NCI-H1436 (cell line): ENCODE measurements at places on chromosomes 7 and 10.

- DNase-seq, result no peak
Observed at GRCh38 chr7:87100326-87100725, 40.9 kb upstream of the ELAPOR2 start.

- DNase-seq, result no peak
Observed at GRCh38 chr10:131641231-131641630, 259.6 kb upstream of the PPP2R2D start.

GRCh38 chr10:84195044-84195830, 900 bp downstream of the CDHR1 start:
- DNase-seq, result no peak

DNA sequence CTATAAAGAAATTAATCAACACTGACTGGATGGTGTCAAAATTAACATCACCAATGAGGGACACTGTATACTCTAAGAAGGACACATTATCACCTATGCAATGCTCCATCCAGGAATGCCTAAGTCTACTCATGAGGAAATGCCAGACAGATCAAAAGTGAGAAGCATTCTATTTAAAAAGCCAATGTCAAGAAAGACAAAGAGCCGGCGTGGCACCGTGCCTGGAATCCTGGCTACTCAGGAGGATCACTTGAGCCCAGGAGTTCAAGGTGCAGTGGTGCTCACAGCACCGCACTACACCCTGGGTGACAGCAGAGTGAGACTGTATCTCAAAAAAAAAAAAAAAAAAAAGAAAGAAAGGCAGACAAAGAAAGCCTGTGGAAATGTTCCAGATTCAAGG, 45.5 kb upstream of the ANAPC16 start:
- no peak for DNase-seq

GRCh38 chr10:3978761-3979160, 193.8 kb upstream of the KLF6 start:
- no peak for DNase-seq

DNA sequence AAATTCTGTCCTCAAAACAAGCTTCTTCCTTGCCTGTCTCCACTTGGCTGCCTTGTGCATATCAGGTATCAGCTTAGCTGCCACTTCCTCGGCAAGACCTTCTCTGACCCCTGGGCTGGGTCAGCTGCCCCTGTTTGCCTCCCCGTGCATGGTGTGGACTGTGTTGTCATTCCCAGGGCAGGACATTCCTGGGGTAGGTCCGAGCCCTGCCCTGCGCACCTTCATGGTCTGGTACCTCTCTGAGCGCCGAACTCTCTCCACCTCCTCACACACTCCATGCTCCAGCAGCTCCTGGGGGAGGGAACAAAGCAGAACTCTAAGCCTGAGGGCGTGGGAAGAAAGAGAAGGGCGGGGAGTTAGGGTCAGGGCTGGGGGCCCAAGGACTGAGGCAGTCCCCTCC, 3.8 kb downstream of the POLM start:
- DNase-seq, result no peak

DNA sequence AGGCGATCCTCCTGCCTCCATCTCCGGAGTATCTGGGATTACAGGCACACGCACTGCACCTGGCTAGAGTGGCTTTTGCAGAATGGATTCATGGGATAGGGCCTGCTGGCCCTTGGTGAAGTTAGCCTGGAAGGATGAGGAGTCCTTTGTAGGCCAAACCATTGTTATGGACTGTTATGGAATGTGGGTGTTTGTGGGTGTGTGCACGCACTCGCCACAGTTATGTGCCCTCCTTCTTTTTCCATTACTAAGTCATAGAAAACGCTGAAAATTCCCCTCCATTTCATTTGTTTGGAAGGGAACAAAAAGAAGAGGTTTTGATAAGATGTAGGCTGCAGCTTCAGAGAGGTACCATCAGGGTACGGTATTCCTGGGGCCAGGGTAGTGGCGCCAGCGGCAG, 15.0 kb downstream of the ZNF862 start:
- no peak for DNase-seq

DNA sequence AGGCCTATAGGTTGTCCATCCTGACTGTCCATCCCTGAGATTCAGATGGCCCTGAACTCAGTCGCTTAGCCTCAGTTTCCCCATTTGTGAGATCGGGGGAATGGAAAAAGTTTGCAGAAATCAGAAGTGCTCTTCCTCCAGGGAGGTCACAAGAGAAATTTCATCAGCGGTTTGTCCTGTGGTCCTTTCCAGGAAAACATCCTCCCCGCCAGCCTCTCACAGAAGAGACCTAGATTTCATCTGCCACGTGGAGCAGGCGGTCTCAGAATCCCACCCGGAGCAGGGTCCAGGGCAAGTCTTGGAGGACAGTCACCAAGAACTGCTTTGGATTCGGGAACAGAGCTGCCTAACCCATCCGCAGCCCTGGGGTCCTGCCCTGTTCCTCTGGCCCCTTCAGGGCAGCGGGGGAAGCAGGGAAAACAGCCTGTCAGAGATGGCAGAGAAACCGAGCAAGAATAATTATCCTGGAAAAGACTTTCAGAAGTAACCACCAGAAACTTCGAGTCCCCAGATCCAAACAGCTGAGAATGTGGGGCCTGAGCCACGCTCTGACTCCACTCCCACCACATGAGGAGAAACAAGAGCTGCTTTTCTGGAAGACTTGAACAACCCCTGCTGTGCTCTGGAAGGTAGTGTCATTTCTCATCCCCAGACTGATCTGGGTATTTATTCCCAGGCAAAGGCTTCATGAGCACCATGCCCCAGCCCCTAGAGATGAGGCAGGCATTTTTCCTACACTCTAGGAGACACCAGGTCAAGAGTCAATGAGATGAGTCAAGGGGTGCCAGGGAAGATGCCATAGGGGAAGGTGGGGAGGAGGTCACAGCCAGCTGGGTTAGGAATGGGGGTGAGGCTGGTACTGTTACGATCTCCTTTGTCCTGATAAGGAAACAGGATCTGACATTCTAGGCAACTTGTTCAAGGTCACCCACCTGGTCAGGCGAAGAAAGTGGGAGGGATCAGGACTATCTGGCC, 1.1 kb upstream of the TNS3 start:
- no peak for DNase-seq

GRCh38 chr7:127588697-127589482, 679 bp downstream of the ARF5 start:
- DNase-seq, result peak; percentile 28

- no peak for DNase-seq
Observed at GRCh38 chr7:158020706-158021095, 566.9 kb downstream of the PTPRN2 start.

GRCh38 chr7:137074391-137075030, 206.1 kb downstream of the CHRM2 start:
- DNase-seq, result no peak

DNA sequence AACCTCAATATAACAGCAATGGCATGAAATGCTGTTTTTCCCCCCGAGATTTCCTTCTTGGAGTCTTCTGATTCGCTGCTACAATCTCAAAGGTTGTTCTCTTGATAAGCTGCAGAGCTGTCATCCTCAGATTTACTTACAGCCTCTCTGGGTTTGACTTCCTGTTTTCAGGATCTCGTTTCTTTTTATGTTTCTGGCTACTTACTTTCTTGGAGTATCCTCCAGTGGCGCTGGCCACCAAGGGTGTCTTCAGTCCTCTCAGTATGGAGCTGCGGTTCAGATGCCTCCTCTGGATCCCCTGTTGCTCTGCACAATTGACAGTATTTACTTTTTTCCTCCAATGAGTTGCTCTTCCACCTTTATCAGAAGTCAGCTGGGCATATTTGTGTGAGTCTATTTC, 152.0 kb upstream of the TMEM72 start:
- no peak for DNase-seq

DNA sequence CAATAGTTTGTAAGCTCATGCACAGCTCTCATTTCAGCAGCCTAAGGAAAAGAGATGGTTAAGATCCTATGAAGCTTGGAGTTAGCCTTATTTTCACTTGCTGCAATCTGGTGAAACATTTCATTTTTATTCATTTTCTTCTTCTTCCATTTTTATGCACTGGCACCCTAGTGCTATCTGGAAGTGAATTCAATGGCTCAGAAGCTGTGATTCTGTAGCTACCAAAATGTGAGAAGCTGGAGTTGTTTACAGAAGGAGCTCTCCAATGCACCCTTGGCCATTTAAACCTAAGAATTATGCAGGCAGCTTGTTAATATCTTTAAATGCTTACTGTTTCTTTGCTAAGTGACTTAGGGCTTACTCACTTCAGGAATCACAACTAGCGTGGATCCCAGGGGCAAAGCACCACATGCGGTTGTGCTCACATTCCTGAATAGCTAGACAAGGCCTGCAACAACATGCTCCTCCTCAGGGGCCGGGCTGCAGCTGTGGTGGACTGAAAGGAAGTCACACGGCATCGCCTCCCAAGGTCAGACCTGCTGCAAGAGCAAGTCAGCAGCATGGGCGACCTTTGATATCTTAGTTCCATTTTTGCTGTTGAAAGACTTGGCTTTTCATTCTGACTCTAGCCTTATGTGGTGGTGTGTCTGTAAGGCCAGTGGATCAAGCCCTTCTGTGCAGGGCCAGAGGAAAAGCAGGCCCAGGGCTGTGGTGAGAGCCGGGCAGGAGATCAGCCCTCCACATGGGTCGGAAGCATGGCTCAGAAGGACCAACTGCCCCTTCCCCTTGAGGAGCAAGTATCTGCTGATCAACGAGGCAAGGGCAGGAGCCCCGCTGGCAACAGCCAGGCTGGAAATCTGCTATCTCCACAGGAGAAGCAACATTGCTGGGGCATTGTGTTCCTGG, 91.9 kb upstream of the MBL2 start:
- no peak for DNase-seq

GRCh38 chr10:80077869-80078447, 507 bp upstream of the TMEM254 start:
- DNase-seq, result no peak

DNA sequence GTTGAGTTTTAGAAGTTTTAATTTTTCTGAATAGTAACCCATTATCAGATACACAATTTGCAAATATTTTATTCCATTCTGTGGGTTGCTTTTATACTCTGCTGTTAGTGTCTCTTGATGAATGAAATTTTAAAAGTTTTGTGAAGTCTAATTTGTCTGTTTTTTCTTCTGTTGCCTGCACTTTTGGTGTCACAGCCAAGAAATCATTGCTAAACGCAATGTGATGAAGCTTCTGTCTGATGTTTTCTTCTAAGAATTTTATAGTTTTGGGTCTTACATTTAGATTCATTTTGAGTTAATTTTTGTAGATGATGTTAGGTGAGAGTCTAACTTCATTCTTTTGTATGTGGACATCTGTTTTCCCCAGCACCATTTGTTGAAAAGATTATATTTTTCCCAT, 330.0 kb upstream of the FOXK1 start:
- no peak for DNase-seq

DNA sequence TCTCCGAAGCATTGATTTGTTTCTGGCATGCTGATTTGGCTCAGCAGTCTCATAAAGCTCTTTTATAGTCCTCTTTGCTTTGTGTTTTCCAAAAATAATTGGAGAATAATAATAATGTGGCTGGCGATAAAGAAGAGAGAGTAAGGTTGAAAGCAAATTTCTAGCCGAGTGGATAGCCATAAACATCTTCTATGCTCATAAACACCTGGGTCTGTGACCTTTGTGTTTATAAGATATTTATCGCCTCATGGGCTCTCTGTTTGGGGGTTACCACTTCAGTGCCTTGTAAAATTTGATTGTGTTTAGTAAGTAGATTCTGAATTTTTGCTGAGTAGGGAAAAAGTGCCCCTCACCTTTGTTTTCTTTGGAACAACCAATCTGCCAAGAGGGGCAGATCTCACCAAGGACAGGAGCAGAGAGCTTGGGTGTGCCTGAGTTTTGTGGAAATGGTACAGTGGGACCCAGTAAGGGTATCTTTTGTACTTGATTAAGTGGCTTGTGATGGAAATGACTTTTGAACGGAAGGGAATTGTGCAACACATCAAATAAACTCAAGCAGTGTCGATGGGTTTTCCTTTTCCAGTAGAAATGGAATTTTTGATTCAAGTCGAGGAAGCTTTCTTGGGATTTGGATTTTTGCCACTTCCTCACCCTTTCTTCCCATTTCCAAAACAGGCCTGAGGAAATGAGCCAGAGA, 220.5 kb downstream of the AUTS2 start:
- DNase-seq, result no peak
